ENCODE measurements at places on chromosomes 12 and 14.

- no peak for DNase-seq
These were observed 196.0 kb downstream of the BCAT1 start for GRCh38 chr12:24752763-24753462.

- no peak for DNase-seq
These were observed 105.8 kb downstream of the TGFB3 start for GRCh38 chr14:75875958-75876357.

- no peak for DNase-seq
These were observed 12.2 kb upstream of the PCED1B start for GRCh38 chr12:47067176-47067575.

DNA sequence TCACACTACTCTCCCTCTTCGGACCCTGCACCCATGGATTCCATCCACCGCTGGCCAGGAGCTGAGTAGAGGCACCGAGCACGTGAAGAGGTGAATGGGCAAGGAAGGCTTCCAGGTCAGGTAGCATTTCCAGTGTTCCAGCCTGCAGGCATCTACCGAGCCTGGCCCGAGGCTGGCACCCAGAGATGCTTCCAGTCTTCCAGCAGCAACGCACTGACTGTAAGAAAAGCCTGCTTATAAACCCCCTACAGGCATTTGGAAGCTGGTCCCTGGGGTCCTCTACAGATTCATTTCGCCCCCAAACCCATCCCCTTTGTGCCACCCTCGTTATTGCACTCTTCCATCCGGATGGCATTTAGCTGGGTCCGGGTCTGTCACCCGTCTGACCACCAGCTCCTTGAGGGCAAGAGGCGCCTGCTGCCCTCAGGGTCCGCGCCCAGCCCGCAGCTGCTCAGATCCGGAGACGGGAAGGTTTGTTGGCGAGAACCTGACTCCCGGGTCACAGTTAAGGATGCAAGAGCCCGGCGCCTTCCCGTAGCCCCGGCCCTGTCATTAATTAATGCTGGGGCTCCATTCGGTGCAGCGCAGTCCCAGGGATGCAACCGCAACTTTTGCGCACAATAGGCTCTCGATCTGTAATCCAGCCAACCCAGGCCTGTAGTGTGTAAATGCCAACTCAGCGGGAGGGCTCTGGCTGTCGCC is 614 bp upstream of the MARK3 start:
- no peak for DNase-seq

DNA sequence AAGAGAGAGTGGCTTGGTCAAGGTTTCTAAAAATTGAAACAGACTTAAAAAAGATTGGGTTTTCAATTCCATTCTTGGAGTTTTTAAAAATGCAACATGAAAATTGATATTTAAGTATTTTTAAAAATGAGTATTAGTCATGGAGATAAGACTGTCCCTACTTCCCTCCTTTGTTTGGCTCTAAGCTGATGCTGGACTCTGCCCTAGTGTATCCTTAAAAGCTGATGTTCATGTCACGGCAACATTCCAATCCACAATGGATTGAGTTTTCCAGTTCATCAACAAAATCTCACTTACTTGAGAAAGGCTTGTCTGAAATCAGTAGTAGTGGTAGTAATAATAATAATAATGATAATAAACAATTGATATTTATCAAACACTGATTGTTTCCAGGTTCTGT is 119.0 kb upstream of the SLC38A2 start:
- no peak for DNase-seq

- peak; percentile 53 for DNase-seq
These were observed 157.9 kb upstream of the PARP11 start for GRCh38 chr12:4030929-4031702.

GRCh38 chr12:16607906-16608775 is 2.2 kb upstream of the LMO3 start:
- DNase-seq, result no peak

DNA sequence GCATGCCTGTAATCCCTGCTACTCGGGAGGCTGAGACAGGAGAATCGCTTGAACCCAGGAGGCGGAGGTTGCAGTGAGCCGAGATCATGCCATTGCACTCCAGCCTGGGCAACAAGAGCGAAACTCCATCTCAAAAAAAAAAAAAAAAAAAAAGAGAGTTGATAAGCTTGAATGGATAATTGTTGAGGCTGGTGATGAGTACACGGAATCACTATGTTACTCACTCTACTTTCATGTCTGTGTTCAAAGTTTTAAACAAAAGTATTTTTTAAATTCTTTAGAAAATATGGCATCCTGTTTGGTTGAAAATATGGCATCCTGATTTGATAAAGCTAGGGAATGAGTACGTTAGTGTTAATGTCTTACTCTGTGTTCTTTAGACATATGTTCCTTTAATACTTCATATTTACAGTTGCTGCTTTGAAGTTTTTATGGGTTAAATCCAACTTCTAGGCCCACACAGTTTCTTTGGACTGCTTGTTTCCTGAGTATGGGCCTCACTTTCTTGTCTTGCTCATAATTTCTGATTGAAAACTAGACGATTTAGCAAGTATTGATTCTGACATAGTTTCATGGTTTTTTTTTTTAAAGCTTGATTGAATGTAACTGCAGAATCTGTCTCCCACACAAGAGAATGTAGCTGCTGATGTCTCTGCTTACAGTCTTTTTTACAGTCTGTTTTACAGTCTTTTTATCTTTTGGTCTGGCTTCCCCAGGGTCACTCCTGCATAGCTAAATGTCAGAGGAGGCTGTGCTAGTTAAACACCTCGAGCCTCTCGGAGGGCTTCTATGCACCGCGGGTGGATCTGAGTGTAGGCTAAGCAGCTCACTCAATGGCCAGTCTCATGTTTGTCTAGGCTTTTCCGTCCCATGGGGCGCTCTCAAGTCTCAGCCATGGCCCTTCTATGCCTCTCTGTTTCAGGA is 14.1 kb upstream of the FBLN5 start:
- DNase-seq, result no peak

DNA sequence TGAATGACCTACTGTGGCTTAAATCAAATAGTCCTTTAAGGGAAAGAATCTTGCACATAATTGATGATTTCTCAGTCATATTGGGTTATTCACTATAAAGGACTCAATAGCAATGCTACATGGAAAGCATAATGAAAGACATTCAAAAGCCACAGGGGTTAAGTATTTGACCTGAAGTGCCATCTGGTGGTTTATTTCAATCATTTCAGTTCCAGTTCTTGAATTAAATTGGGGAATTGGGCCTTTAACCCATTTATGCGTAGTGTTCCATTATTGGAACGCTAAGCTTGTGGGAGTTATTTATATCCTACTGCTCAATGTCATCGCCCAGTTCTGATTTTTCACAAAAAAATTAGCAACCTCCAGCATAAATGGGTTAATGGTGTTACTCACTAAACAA is 41.3 kb upstream of the C12orf71 start:
- DNase-seq, result no peak

DNA sequence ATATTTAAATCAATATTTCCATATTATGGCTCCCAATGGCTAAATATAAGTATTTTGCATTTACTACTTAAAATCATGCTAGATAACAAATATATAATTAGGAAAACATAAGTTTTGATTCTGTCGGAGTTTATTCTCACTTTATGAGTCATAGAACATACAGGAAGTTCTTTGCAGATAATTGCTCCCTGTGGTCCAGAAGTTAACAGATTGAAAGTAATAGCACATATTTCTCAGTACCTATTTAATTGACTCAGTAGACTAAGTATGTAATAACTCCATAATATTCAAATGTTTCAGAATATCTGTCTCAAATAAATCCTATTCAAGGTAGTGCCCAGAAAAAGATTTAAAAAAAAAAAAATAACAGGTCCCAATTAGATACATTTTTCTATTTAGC is 806.0 kb upstream of the ATXN7L3B start:
- no peak for DNase-seq

GRCh38 chr12:132566516-132567131 is 43.8 kb downstream of the LRCOL1 start:
- no peak for DNase-seq

DNA sequence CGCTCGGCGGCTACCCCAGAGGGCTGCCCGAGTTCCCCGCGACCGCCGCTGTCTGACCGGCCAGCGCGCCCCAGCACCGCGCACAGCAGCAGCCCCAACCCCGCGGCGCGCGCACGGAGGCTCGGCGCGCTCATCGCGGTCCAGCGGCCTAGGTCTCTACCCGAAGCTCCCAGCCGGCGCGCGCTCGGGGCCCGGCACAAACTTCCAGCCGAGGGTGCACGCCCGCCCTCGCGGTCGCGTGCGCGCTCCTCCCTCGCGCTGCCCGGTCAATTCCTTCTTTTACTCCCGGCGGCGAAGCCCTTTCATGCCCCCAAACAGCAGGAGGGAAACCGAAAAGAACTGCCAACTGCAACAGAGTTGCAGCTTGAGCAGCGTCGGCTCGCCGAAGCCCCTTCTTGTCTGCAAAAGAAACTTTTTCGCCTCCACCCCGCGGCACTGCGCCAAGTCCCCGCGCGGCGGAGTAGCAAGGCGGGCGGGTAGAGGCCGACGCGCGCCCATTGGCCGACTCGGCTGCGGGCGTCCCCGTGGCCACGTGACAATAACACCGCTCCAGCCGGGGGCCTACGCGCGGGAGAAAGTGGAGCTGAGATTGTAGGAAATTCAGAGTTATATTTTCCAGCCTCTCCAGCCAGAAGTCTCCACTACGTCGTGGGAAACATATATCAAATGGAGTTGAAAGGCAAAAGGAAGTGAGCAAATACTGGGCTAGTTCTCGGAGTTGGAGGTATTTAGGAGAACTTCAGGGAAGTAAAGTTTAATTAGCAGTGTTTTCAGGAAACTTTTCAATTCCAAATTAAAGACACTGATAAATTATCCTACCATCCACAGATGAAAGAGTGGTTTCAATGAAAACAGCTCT is at the start of gene LRIG3:
LRIG3 (minus strand) TSS at position 403 of the 859 bp plus-strand sequence; CDS start at position 134, 269 bp downstream.
- DNase-seq, result no peak

DNA sequence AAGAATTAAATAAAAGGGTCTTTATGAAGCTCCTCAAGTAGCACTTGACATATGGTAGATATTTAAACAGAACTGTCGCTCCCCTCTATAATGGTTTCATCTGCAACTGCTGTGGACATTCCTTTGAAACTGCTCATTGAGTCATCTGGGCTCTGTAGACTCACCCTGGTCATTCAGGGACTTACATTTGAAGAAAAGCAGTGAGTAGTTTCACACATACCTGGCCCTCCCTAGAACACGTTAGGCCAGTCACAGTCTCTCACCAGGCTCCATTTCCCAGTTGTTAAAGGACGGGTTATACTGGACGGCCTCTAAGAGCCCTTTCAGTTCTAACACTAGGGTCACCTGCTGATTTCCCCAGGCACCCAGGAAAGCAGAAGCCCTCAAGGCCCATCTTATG is 217.0 kb downstream of the BCL11B start:
- DNase-seq, result no peak

DNA sequence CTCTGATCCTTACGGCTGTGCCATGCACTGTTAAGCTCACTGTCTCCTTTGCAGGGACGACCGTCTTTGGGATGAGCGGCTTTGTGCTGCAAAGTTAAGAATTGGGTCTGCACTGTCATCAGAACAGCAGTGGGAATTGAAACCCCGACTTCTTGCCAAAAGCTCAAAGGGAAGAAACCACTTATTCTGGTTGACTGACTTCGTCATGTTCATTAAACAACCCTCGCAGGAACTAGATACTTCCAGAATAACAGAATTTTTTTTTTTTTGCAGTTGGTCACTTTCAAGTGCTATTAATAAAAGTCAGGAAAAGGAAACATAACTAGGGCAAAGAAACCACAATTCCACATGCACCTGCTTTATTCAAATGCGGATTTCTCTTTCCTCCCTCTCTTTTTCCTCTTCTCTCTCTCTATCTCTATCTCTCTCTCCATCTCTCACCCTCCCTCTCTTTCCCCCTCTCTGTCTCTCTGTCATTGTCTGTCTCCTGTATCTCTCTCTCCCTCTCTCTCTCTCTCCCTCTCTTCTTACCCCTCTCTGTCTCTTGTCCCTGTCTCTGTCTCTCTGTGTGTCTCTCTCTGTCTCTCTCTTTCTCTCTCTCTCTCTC is 12.3 kb upstream of the GLT1D1 start:
- no peak for DNase-seq

- no peak for DNase-seq
These were observed 251.0 kb downstream of the DIO2 start for GRCh38 chr14:79960288-79960687.

- no peak for DNase-seq
These were observed 125.9 kb upstream of the GARIN6 start for GRCh38 chr12:99521664-99522063.

DNA sequence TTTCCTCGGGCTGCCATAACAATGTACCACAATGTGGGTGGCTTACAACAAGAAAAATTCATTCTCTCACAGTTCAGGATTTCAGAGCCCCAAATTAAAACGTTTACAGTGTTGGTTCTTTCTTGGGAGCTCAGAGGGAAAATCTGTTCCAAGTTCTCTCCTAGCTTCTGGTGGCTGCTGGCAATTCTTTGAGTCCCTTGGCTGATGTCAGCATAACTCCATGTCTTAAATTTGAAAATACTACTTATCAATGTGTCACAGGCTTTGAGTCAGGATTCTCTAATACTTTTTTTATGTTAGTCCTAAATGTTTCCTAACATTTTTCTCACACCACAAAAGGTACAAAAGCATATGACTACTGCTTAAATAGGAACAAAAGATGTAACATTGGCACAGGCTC is 198.4 kb upstream of the ATXN7L3B start:
- no peak for DNase-seq

GRCh38 chr12:104207416-104208205 is 8.0 kb upstream of the TXNRD1 start:
- no peak for DNase-seq

GRCh38 chr14:59176765-59177164 is 11.7 kb upstream of the DAAM1 start:
- DNase-seq, result no peak

- no peak for DNase-seq
These were observed 38.7 kb upstream of the NOVA1 start for GRCh38 chr14:26636561-26636960.

Data from stimulated activated CD4-positive, alpha-beta T cell treated with anti-CD3 and anti-CD28 coated beads, Interleukin-1b, Interleukin-23, amount 100 ng/mL, for 1 hour (primary cell).